NCI-H1092 treated with DMSO at 0.1 percent for 48 hours (cell line): ENCODE measurements at places on chromosomes 12 and 14.

- no peak for DNase-seq
Observed at GRCh38 chr12:51381226-51382079, 9.8 kb downstream of the GALNT6 start.

GRCh38 chr14:94897561-94897960, 127.6 kb upstream of the GSC start:
- DNase-seq: no peak

- no peak for DNase-seq
Observed at GRCh38 chr14:61219256-61219655, 61.9 kb downstream of the TMEM30B start.

DNA sequence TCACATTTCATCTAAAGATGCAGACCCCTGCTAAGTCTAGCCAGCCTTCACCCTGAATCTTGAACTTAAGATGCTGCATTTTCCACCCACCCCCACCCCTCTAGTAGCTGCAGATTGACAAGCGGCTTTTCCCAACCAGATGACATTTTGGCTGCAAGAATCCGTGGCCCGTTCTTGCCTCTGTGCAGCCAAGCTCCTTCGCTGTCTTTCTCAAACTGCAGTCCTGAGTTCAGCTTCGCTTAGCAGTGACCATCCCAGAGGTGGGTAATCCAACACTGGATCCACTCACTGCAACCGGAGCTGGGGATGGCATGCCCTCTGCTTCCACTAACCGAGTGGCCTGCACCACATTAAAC, 765 bp upstream of the NFYB start:
- no peak for DNase-seq

GRCh38 chr14:75310295-75311111, 31.9 kb downstream of the FOS start:
- peak; percentile 87 for DNase-seq

DNA sequence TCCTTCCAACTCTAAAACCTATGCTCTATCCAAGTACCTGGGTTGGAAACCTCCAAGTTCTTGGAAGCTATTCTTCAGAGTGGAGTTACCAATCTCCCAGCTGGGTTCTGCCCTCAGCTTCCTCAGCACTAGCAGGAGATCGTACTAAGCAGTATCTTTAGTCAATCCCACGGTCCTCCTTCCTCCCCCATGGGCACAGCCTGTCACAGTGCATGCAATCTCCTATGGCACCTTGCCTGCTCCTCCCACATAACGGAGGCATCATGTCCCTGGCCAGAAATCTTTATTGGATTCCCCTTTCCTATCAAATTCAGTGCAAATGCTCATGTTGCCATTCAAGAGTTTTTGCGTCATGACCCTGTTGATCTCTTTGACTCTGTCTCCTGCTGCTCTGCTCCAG, 5.4 kb upstream of the LPAR5 start:
- DNase-seq: no peak

- peak; percentile 63 for DNase-seq
Observed at GRCh38 chr14:61475316-61475715, 153.9 kb downstream of the PRKCH start.

- no peak for DNase-seq
Observed at GRCh38 chr14:22814941-22815713, at the start of gene SLC7A7. Gene SLC7A7 (minus strand): TSS chr14:22815435. CDS start chr14:22813398, 2,037 bp downstream.

DNA sequence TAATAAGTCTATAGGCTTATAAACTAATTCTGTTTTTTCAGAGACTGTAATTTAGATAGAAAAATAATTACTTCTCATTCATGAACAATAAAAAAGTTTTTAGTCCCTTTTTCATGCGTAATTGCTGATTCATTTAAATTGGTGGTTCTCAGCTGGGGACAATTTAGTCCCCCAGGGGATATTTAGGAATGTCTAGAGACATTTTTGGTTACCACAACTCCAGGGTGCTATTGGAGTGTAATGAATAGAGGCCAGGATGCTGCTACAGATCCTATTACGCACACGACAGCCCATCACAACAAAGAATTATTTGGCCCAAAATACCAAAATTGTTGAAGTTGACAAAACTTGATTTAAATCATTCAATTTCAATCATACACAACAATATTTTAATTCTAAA, 22.8 kb upstream of the VCPKMT start:
- DNase-seq: no peak

- DNase-seq: no peak
Observed at GRCh38 chr12:101878243-101878821, 952 bp downstream of the DRAM1 start.

DNA sequence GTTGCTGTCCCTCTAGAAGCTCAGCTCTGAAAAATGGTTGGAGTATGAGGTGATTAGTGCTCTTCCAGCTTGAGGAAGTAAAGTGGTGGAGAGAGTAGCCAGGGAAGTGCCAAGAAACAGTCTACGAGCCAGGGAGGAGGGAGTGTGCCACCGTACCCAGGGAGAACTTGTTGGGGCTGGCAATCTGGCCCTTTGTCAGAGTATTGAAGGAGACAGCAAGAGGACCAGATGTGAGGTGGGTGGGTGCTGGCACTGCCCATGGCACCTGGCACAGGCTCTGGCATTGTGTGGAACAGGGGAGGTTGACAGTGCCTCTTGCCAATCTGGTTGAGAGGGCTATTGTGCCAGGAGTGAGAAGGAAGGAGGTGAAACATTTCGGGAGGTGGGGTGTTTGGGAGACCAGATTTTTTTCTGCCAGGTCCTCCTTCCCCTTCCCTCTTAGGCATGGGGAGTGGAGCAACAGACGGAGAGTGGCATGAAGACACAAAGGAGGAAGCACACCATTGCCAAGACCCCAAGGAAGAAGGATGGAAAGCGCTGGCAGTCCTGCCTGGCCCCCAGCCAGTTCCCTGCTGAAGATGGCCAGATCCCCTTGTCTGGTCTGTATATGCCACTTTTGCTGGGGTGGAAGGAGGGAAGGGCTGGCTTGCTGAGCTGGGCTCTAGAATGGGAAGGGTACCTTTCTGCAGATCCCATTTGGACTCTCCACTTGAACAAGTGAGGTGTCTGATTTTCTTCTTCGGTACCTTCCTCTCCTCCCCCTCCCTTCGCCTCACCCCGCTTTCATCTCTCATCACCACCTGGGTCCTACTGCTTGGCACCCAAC, 37.5 kb downstream of the ZFHX2 start:
- peak; percentile 72 for DNase-seq

DNA sequence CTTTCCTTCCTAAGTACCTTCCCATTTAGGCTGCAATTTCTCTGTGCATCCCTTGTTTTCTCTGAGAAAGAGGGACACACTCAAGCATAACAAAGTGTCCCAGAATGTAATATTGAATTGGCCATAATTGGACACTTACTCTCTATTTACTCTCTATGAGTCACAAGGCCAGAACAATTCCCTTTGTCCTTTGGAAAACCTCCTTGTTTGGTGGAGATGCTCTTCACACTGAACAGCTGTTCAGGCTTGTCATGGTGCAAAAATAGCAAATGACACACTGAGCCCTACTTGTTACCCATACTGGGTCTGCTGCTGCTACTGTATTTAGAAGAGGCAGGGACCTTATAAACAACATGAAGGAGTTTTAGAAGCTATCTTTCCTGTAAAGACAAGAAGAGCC, 1590.5 kb upstream of the TMEM132C start:
- peak; percentile 33 for DNase-seq

GRCh38 chr12:80299219-80299618, 144.8 kb upstream of the PTPRQ start:
- DNase-seq: no peak

DNA sequence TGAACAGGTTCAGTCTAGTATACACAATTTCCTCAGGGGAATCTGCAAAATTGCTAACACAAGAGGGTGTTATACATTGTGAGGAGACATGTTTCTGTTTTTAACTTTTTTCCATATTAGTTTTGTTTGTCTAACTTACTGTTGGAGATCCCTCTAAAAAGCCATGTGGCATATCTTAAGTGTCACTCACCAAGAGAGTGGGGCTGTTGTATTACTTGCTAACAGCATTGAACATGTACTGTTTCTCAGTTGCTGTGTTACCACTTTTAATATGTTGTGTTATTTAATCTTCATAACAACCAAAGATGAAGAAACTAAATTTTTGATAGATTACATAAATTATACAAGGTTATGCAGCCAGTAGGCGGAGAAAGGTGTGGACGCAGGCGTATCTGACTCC, 154.3 kb upstream of the NPAS3 start:
- no peak for DNase-seq

- DNase-seq: no peak
Observed at GRCh38 chr14:36550899-36551298, 30.9 kb upstream of the NKX2-1 start.

- DNase-seq: no peak
Observed at GRCh38 chr14:75531660-75532317, 9.5 kb downstream of the BATF start.

DNA sequence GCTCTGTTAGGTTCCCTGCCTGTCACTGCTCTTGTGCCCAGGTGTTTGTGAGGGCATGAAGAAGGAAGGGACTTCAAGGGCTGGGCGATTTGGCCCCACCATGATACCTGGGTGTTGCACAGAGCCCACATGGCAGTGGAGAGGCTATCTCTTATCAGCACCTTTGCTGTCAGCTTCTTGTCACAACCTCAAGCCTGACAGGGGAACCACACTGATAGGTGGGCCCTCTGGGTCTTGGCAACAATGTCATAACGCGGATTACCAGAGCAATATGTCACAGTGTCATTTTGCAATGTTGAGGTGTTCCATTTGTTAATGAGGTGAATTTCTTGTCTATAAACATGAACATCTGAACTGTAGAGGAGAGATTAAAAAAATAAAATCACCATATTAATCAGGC, 22.9 kb upstream of the CACNA1C start:
- no peak for DNase-seq

DNA sequence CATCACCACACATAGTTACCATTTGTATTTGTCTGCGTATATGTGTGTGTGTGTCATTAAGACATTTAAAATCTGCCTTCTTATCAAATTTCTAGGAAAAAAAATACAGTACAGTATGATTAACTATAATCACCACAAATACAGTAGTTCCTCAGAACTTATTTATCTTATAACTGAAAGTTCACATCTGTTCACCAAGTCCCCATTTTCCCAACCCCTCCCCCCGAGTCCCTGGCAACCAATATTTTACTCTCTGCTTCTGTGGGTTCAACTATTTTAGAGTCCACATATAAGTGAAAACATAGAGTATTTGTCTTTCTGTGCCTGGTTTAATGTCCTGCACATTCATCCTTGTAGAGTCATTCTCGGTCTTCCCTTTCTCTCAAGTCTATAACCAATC, 12.3 kb downstream of the CAPS2 start:
- DNase-seq: no peak

- no peak for DNase-seq
Observed at GRCh38 chr14:75273272-75274049, 5.2 kb upstream of the FOS start.

DNA sequence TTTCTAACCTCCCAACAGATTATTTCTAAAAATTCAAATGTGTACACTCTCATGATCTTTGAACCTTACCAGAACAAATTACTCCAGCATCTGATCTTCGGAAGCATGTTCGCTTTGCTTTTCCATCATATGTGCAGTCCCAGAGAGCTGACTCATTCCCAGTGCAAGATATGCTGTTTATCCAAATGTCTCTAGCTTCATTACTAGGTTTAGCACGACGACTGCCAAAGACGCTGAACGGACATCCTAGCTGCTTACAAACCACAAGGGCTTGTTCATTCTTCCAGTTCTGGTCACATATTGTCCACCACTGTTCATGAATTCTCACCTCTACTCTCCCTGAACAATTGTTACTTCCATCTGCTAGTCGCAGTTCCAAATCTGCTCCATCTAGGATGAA, 40.5 kb downstream of the CD163L1 start:
- no peak for DNase-seq

- no peak for DNase-seq
Observed at GRCh38 chr14:35028435-35028834, 17.6 kb upstream of the FAM177A1 start.

GRCh38 chr14:74618078-74618952, 6.3 kb upstream of the LTBP2 start:
- no peak for DNase-seq

GRCh38 chr14:69242311-69243224, 17.4 kb upstream of the GALNT16 start:
- peak; percentile 69 for DNase-seq

- DNase-seq: no peak
Observed at GRCh38 chr14:63164108-63164683, 40.0 kb upstream of the RHOJ start.

- no peak for DNase-seq
Observed at GRCh38 chr12:70459786-70460185, 93.7 kb downstream of the KCNMB4 start.

DNA sequence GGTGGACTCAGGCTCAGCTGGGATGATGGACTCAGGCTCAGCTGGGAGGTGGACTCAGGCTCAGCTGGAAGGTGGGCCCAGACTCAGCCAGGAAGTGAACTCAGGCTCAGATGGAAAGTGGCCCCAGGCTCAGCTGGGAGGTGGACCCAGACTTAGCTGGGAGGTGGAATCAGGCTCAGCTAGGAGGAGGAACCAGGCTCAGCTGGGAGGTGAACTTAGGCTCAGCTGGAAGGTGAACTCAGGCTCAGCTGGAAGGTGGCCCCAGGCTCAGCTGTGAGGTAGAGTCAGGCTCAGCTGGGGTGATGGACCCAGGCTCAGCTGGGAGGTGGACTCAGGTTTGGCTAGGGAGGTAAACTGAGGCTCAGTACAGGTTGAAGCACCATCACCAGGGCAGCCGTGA, 21.8 kb upstream of the C14orf180 start:
- no peak for DNase-seq

GRCh38 chr12:105454688-105455087, 124.2 kb downstream of the C12orf75 start:
- DNase-seq: no peak

- no peak for DNase-seq
Observed at GRCh38 chr12:66058554-66058953, 72.0 kb downstream of the LLPH start.

- no peak for DNase-seq
Observed at GRCh38 chr12:129693731-129694130, 210.1 kb downstream of the TMEM132D start.

DNA sequence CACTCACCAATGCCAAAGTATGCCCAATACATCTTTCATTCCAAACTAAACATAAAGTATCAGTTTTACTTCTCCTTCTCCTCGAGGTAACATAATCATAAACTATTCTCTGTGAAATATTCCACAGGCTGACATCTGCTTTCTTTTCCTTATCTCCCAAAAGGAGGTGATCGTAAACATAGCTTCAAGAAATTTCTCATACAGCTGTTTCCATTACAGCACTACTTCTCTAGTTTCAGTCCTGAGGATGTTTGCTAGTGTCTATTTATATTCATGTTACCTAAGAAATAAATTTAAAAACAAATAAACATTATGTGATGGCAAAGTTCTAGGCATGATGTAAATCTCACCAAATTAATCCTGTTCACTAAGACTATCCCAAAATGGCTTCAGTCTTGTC, 90.1 kb upstream of the CPSF6 start:
- DNase-seq: no peak

GRCh38 chr12:114189266-114189665, 216.7 kb downstream of the TBX5 start:
- no peak for DNase-seq

GRCh38 chr12:4789776-4790175, 69.6 kb downstream of the GALNT8 start:
- DNase-seq: no peak

- no peak for DNase-seq
Observed at GRCh38 chr12:62748941-62749468, 185.9 kb downstream of the PPM1H start.
